ENCODE measurements at places on chromosomes 12 and 14. TPM values are rescaled to one million over a fixed set of nuclear protein-coding genes. Genes with fewer than 3 reads are reported as not detected.

The STAB2 gene
- 0.10 TPM for total RNA-seq

The AMN1 gene
- total RNA-seq = 5.6 TPM

The PPP4R4 gene
- total RNA-seq = 0.18 TPM

The APOF gene
- not detected for total RNA-seq

The LUM gene
- 0.18 TPM for total RNA-seq

The CCDC85C gene
- 42.1 TPM for total RNA-seq

The ACSS3 gene
- total RNA-seq = 18.7 TPM

The PTCSC3 gene
- total RNA-seq = not detected

The IFNG-AS1 gene
- not detected for total RNA-seq

The STON2 gene
- 66.8 TPM for total RNA-seq

The EGLN3 gene
- 14.2 TPM for total RNA-seq

The TAS2R9 gene
- total RNA-seq = not detected

The P2RX2 gene
- not detected for total RNA-seq

The PRPH gene
- total RNA-seq = not detected

The BRMS1L gene
- total RNA-seq = 16.8 TPM

DNA sequence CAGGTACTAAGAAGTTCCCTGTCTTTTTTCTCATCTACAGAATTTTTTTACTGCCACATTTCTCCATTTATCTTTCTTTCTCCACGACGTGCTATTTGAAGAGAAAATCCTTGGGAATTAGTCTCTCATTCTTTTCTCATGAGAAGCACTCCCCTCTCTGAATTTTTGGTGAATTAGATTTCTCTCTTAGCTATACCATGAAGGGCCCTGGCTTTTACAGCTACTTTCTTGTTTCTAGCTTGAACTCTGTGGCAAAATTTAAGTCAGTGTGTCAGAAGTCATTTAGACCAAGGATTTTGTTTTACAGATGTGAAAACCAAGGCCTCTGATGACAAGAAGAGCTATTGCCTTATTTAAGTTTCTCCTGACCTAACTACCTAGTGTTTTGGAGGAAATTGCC, 213.1 kb downstream of the AEBP2 start:
- no peak for DNase-seq

DNA sequence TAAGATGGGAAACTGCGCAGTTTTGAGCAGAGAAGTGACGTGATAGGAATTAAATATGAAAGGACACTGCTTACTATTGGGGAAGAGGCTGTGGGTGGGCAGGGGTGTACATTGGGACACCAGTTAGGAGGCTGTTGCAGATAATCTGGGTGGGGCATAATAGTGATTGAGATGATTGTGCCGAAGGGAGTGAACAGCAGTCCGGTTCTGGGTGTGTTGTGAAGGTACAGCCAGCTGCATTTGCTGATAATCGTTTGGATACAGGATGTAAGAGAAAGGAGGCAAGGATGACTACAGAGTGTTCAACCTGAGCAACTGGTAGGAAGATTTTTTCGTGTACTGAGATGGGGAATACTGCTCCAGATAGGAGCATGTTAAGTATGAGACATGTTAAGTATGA, 205.2 kb upstream of the NEDD1 start:
- DNase-seq = no peak

DNA sequence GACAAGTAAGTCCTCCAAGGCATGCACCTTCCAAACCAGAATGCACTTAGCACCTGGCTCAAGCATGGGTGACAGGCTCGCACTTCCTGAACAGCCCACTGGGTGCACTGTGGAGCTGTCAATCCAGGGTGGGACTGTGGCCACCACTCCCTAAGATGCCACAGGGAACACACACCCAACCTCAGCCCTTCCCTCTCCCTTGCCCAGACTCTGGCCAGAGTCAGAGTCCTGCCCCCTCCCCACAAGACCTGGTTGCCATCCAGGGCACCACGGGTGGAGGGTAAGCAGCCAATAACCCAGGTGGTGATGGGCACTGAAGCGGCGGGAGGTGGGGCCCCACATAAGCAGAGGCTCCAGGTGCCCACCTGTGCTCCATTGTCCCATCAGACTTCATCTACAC, 160.6 kb downstream of the MYRFL start:
- DNase-seq = no peak

- DNase-seq = no peak
Measured at GRCh38 chr12:23536293-23536692, 413.2 kb downstream of the SOX5 start.

DNA sequence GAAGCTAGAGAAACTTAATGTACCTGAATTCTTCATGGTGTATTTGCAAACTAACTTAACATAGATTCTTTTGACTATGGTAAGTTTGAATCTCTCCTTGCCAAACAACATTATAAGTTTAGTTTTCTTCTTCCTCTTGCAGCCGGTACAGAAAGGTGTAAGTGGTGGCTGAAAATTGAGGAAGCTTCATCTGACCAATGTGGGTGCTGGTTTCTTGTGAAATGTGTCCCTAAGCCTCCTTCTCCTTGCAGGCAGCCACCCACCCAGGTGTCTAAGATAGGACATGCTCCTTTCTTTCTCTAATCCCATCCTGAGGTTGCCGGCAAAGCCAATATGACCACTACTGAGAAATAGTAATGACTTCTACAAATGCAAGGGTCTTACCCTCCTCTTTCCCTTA, 20.6 kb downstream of the GSG1 start:
- DNase-seq = no peak

DNA sequence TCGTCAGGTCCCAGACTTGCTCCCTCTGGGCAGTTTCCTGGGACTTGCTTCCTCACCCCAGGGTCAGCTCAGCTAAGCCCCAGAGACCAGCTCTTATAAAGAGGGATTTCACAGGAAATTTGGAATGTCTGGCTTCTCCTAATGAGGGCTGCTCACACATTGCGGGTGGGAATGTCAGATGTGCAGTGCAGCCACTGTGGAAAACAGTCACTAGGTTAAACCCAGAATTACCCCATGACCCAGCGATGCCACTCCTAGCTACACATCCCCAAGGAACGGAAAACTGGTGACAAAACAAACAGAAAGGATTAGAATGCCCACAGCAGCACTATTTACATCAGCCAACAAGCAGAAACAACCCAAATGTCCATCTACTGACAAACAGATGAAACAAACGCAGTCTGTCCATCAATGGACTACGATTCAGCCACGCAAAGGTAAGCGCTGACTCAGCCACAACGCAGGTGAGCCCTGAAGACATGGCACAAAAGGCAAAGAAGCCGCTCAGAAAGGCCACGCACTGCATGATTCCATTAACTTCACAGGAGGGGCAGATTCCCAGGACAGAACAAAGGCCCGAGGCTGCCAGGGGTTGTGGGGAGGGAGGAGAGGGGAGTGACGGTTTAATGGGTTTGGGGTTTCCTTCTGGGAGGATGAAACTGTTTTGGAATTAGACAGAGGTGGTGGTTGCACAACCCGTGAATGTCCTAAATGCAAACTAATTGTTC, 63.0 kb downstream of the NCOR2 start:
- no peak for DNase-seq

- no peak for DNase-seq
Measured at GRCh38 chr12:123106640-123107359, 44.1 kb downstream of the PITPNM2 start.

- DNase-seq = no peak
Measured at GRCh38 chr12:27515671-27516070, 8.3 kb upstream of the PPFIBP1 start.

DNA sequence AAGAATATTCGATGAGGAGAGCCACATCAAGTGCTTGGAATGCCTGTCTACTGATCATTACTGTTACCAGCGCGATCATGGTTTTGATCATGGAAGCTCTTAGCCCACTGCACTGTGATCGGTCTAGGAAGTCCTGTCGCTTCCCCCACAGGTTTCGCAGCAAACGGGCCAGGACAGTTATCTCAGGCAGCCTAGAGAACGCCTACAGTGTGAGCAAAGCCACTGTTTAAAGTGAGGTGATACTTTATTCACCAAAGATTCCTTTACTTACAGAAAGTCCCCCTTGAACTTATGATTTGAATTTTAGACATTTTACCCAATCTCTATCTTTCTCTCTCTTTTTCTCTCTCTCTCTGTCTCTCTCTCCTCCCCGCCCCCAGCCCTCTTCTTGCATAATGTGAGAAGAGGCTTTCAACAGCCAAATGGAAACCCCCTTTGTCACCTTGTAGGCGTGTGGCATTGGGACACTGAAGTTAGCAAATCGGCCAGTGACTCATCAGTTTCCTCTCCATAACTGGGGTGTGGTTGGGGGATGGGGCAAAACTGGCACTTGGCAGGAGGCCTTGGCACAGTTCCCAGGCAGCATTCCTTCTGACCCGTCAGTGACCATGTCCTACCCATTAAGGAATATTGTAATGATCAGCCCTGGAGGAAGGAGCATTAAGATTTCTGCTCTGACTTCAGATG, 214.8 kb downstream of the CHST11 start:
- DNase-seq = no peak

- no peak for DNase-seq
Measured at GRCh38 chr12:95266254-95266653, 48.6 kb downstream of the VEZT start.

DNA sequence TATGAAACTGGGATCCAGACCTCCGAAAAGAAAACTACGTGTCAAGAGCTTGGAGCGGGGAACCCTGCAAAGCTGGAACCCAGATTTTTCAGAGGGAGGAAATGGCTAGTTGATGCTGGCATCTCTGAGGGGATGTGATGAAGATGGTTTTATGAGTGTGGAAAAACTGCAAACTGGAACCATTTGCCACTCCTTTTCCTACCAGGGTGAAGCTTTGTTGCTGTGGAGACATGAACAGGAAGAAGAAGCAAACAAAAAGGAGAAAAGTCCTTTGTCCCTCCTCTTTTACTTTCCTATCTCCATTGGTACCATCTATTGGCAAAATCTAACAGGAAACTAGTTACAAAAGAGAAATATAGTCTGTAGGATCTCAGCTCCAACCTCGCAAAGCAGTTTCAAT, 39.2 kb downstream of the CDK17 start:
- DNase-seq = no peak

- DNase-seq = no peak
Measured at GRCh38 chr12:46473634-46474329, 101.2 kb upstream of the SLC38A2 start.

- DNase-seq = peak; percentile 70
Measured at GRCh38 chr12:51846911-51847642, 1.4 kb downstream of the FIGNL2 start.

GRCh38 chr12:21666722-21667121, 9.1 kb upstream of the LDHB start:
- DNase-seq = no peak

- no peak for DNase-seq
Measured at GRCh38 chr12:19988459-19988873, 379.9 kb upstream of the PDE3A start.

DNA sequence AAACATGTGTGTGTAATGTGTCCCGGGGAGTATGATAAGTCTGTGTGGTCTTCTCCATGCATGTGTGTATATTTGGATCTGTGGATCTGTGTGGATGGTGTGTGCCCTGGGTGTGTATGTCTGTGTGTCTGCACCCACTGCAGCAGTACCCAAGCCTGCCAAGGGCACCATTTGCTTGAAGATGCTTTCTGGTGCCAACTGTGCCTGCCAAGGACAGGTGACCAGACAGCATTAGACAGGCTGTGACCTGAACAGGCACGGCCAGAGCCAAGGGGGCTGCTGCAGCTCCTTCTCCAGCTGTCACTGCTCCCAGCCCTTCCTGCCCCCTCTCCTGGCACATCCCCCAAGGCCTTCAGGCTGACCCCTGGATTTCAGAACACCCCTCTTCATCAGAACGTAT, 35.0 kb downstream of the DTX1 start:
- DNase-seq = no peak

DNA sequence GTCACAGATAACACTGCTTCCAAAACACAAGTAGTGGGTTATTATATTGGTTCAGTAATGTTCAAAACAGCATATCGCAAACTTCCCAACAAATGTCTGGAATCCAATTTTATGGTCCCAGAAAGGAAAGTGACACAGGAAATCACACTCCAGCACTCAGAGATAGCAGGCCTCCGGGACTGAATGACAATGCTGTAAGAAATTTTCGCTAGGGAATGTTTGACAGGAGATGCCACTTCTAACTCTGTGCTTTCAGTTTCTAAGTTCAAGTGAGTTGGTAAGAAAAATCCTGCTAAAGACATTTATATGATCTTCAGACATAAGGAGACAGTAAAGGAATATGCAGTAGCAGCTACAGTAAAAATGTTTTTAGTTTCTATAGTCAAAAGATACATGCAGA, 93.2 kb downstream of the SLC2A13 start:
- DNase-seq = no peak

- no peak for DNase-seq
Measured at GRCh38 chr12:116659771-116660481, 77.9 kb downstream of the SPRING1 start.

GRCh38 chr12:48143898-48144297, 13.4 kb downstream of the ASB8 start:
- DNase-seq = no peak

Measured in endothelial cell (in vitro differentiated cells).